ENCODE measurements at places on chromosomes 3 and 15. TPM values are rescaled to one million over a fixed set of nuclear protein-coding genes. Genes with fewer than 3 reads are reported as not detected.

DNA sequence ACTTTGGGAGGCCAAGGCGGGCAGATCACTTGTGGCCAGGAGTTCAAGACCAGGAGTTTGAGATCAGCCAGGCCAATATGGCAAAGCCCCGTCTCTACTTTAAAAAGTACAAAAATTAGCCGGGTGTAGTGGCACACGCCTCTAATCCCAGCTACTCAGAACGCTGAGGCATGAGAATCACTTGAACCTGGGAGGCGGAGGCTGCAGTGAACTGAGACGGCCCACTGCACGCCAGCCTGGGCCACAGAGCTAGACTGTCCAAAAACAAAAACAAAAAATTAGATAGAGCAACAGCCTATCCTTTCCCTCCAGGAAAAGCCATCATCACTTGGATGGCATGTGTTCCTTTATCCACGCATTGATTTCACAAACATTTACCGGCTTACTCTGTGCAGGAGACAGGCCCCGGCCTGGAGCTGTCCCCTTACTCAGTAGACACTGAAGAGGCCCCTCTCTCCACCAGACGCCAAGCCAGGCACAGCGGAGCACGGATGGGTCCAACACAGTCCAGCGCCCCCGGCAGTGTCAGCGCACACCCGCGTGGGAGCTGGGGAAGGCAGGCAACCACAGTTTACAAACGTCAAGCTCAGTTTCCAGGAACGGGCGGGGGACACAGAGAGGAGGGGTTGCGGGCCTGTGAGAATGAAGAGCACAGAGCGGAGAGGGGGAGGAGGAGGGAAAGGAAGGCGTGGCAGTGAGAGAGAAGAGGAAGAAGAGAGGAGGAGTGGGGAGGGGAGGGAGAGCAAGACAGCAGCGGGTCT lies 3.1 kb downstream of the GP5 start:
- DNase-seq, result peak; percentile 64

DNA sequence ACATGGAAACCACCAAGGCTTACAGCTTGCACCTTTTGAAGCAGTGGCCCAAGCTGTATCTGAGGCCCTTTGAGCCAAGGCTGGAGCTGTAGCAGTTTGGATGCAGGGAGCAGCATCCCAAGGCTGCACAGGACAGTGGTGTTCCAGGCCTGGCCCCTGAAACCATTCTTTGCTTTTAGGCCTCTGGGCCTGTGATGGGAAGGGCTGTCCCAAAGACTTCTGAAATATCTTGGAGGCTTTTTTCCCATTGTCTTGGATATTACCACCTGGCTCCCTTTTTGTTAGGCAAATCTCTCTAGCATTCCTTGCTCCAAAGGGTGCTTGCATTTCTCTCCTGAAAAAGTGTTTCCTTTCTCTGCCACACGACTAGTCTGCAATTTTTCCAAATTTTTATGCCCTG lies 302.8 kb upstream of the MDFIC2 start:
- DNase-seq, result no peak

- DNase-seq, result peak; percentile 77
These were observed 43.9 kb downstream of the THBS1 start for GRCh38 chr15:39624806-39625205.

Gene PDZRN3
- 19.1 TPM for total RNA-seq

DNA sequence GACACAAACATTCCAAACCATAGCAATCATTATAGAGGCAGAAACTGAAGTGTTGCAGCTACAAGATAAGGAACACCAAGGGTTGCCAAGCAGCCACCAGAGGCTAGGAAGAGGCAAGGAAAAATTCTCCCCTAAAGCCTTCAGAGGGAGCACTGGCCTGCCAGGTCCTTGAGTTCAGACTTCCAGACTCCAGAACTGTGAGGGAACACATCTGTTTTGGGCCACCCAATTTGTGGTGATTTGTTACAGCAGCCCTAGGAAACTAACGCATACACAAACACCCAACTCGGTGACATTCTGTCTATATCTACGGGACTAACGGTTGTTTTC lies 54.6 kb downstream of the MB21D2 start:
- no peak for DNase-seq

Gene OIP5
- total RNA-seq, result 5.7 TPM

Gene TGM4
- not detected for total RNA-seq

DNA sequence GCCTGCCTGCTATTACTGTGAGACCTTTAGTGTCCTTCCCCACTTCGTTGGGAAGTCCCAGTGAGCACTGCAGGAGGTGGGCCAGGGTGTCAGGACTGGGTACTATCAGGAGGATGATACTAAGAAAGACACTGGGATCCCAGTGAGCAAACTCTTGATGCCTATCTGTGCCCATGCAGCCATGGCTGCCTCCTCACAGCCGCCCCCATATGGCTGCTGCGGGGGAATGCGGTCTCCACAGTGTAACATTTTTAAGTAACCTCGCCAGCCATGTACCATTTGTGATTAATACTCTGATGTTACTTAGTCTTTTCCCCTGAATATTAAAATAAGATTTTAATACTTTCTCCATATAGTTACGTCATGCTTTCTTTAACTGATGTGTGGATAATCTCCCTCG lies 312.2 kb downstream of the RYR3 start:
- DNase-seq, result no peak

All from colonic mucosa (tissue), 4 donors.